GM04504 (cell line): ENCODE measurements at places on chromosomes 12 and 14.

DNA sequence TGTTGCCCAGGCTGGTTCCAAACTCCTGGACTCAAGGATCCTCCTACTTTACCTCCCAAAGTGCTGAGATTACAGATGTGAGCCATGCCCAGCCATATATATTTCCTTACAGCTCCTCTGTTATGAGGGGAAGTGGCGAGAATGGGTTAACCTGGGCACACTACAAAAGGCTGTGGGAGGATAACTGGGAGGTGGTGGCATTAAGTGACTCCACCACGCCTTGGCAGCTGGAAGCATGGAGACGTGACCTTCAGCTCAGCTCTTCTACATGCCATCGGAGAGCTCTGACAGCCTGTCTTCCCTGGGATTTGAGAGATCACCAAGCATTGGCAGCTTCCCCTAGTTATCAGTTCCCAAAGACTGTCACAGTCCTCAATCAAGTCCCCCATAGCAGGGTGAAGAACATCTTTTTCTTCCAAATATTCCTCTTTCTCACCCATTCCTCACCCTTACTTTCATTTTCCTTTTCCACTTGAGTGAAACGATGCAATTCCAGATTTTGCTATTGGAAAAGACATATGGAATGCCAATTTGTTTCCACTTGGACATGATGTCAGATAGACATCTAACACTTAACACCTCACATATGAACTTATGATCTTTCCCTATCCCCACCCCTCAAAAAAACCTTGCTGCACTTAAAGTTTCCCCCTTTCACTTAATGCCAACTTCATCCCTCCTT is 48.5 kb downstream of the PHLDA1 start:
- no peak for DNase-seq

DNA sequence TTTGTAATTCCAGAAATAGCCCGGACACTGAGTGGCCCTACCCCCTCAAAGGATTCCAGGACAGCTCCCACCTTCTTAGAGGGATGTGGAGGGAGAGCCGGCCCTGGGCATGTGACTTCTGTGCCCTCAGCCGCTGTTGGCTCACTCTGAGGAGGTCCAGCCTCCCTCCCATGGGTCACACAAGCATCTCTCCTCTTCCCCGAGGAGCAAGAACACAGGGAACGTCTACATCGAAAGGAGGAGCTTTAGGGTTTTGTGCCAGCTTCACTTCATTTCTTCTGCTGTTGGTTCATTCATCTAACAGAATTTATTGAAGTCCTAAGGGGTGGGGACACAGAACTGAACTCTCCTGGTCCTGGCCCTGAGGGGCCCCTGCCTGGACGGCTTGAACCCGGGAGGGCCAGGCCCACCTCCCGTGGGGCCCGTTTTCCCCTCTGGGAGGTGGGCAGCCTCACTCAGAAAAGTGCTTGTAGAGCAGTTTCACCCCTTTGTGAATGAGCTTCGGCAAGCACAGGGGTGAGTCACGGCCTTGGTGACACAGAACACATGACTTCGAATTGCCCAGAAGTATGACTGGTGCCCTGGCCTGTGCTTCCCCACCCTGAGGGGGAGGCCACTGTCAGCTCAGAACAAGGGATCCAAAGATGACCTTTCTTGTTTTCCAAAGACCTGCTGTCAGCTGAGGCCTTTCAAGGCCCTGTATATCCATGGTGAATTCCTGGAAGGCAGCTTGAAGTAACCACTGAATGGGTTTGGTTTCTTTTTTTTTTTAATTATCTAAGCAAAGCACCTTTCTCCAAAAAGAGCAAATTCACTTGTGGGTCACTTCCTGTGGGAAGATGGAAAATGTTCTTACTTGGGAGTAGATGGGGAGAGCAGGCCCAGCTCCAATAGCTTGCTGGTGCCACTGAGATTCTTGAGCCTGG is 39.2 kb downstream of the NFKBIA start:
- no peak for DNase-seq

- DNase-seq: no peak
Observed at GRCh38 chr14:22084393-22085281, 411.0 kb upstream of the OR4E1 start.

DNA sequence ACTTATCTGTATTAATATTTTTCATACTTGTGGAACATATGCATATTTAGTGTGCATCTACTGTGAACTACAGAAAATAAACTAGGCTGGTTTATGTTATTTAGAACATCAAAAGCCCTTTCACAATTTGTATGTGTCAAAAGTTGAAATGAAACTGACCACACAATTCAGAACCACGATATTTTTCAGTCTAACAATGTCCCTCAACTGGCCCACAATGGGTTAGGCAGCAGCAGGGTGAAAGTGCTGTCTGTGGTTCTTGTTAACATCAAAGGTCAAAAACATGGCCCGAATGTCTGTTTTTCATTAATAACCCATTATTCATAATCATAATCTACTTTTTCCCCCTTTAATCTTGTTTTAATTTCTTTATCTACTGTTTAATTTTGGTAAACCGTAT is 559.9 kb upstream of the ATP2B1 start:
- DNase-seq: no peak

DNA sequence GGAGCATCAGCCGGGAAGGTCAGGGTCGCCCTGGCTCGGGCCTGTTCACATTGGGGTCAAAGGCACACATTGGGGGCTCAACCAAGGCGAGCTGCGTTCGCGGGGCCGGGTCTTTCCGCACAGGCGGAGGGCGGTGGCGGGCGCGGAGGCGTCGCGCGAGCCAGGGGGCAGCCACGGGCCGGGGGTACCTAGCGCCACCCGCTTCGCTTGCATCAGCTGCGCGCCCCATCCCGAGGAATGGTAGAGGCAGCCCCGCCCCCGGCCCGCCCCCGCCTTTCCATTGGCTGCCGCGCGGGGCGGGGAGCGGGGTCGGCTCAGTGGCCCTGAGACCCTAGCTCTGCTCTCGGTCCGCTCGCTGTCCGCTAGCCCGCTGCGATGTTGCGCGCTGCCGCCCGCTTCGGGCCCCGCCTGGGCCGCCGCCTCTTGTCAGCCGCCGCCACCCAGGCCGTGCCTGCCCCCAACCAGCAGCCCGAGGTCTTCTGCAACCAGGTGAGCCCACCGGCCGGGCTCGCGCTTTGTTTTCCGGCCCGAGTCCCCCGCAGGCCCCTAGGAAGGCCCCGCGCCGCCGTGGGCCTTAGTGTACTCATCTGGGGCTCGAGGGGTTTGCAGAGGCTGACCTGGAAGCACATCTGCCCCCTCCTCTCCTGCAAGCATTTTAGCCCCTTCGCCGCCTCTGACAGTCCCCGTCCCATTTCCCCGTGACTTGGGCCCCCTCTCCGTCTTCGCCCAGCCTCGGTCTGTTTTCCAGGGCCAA is at the start of gene ALDH2:
TSS of gene ALDH2 (plus strand) at position 326 of the 754 bp plus-strand sequence. CDS start at position 376, 50 bp downstream.
- no peak for DNase-seq

DNA sequence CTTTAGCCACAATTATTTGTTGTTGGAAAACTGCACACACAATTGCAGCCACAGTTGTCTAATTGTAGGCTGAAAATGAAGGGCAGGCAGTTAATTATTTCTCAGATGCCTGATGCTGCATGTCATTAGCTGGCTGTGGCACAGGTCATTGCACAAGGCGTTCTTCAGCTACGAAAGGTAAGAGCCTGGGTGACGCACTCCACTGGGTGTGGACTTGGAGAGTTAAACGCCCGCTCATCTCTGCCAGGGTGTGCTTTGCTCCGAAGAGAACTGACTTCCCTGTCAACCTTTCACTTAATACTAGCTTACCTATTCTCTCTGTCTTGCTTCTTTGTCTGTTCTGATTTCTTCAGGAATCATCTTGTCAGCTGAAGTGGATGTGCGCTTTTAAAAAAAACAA is 91.4 kb upstream of the CPM start:
- no peak for DNase-seq

DNA sequence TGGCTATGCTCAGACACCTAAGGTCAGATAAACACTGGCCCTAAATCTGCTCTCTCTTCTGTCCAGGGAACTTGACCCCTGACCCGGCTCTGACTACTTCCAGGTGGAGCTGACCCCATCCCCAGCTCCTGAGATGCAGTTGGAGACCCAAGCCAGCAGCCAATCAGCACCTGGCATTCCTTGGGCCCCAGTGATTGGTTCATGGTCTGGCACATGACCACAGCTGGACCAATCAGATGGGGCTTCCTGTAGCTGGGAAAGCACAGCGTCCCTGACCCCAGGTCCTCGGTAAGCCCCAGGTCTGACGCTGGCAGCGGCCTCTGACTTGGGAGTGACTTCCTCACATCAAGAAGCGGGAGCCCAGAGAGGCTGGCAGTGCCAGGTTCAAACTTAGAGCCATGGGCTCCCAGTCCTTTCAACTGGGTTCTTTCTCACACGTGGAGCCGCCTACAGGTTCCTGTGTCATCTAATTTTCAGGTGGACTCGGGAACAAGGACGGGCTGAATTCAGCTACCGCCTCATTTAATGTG is 915.4 kb upstream of the TMEM132C start:
- no peak for DNase-seq

- DNase-seq: no peak
Observed at GRCh38 chr14:53767566-53767965, 189.1 kb downstream of the BMP4 start.

DNA sequence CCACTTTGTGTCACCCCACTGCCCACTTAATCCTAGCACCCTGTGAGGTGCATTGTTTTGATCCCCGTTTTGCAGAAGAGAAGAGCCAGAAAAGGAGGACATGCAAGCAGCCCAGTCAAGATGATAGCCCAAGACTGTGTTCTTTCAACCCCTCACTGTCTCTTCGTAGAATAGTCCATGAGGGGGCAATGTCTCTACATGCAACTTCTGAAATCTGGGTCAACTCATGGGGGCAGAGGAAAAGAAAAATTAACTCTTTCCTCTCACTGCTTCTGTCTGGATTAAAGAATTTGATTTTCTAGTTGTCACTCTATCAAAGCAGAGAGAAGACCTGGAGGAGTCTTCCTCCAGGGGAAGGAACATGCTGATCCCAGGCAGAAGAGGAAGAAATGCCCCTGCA is 229.6 kb upstream of the NOS1 start:
- DNase-seq: no peak

DNA sequence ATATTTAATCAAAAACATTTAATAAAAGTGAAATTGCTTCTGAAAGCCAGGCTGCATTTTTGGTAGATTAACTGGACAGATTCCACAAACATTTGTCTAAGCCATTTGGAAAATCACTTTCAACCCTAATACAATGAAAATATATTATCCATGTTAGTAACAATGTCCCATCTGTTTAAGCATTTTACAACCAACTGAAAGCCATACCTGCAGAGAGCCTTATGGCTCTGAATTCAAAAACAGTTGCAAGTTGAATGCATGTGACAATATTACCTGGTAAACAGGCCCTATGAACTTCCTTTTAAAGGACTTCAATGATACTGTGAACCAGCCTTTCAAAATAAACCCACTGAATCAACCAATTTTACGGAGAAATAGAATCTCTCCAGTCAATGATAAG is 468.1 kb downstream of the BTG1 start:
- DNase-seq: no peak

GRCh38 chr14:103101963-103102688 is 7.6 kb downstream of the EXOC3L4 start:
- DNase-seq: no peak
